ENCODE measurements at places on chromosomes 6 and 20.
A peak's percentile ranks its signal among the peaks of the same experiment; 100 is the strongest.

GRCh38 chr6:45535933-45536332, 158.2 kb upstream of the SUPT3H start:
- no peak for DNase-seq

DNA sequence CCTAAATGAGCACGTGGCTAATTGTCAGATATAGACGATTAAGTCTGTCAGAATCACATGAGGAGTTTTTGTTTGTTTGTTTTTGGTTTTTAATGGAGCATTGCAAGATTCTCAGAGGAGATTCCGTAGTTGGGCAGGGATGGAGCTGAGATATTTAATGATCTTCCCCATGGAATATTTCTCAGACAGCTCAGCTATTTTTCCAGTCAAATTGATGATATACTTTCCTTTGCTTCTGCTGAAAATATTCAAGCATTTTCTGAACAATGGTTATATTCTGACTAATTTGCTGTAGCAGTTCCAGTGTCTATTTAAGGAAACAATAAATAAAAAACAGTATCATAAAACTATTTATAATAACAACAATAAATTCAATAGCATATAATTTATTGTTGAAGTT, 348.4 kb downstream of the KIF16B start:
- no peak for DNase-seq

GRCh38 chr6:40717411-40718057, 130.4 kb upstream of the LRFN2 start:
- no peak for DNase-seq

- DNase-seq, result no peak
Measured at GRCh38 chr6:124963416-124963785, 1.2 kb downstream of the RNF217 start.

- no peak for DNase-seq
Measured at GRCh38 chr20:36644032-36644705, 1.8 kb downstream of the SLA2 start.

- no peak for DNase-seq
Measured at GRCh38 chr6:150900049-150900448, 34.5 kb downstream of the MTHFD1L start.

- no peak for DNase-seq
Measured at GRCh38 chr6:96022225-96022624, 6.5 kb downstream of the FUT9 start.

DNA sequence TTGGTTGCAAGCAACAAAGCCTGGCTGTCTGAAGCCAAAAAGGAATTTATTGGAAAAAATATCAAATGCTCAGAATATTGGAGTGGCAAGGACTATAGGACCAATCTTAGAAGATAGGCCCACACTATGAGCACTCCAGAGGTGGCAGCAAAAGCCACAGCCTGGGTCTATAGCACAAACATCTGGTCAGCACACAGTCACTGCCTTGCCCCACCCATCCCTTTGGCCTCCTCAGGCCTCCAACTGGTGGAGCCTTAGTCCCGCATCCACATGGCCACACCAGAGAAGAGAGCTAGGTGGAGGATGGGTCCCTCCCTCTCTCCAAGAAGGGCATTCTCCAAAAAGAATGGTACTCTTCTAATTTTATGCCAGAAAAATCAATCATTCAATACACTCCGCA, 14.0 kb downstream of the NUDT3 start:
- DNase-seq, result no peak

GRCh38 chr20:58017231-58017969, 211.1 kb downstream of the ANKRD60 start:
- DNase-seq, result no peak

- DNase-seq, result no peak
Measured at GRCh38 chr20:20003031-20003954, 13.9 kb upstream of the NAA20 start.

GRCh38 chr6:11514672-11515071, 22.9 kb upstream of the TMEM170B start:
- DNase-seq, result no peak

DNA sequence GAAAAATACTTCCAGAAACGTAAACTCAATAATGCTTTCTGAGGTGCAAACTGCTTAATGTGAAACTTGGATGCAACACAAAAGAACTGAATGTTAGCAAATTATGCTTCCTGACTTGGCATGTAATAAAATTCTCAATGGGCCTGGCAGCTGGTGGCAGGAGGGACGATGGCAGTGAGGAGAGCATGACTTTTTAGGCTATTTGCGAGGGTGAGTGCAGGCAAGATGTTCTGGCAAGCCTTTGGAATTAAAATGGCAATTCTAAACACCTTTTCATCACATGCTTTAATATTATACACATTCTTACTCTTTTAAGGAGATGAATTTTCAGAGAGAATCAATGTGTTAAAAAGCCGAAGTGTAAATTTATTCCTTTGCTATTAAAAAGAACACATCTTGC, 224.8 kb upstream of the CDH4 start:
- DNase-seq, result no peak

GRCh38 chr6:167574431-167575151, 249.7 kb downstream of the TTLL2 start:
- no peak for DNase-seq

GRCh38 chr6:30880698-30881252, 3.5 kb upstream of the DDR1 start:
- DNase-seq, result peak; percentile 83
